Urinary bladder (tissue), 4 donors: ENCODE measurements at places on chromosomes 7 and 10. TPM values are rescaled to one million over a fixed set of nuclear protein-coding genes. Genes with fewer than 3 reads are reported as not detected.

Gene CYP2C19
- not detected for total RNA-seq

Gene POLR2J2
- total RNA-seq, result 7.8 TPM

Gene PAPOLB
- 2.2 TPM for total RNA-seq

Gene SEMA3C
- 570 TPM for total RNA-seq

Gene ADCY1
- total RNA-seq, result 3.7 TPM

Gene ADAMTS14
- 13.7 TPM for total RNA-seq

Gene AKR1C8
- not detected for total RNA-seq

Gene ARHGEF35
- total RNA-seq, result 6.5 TPM

- DNase-seq, result no peak
Observed at GRCh38 chr7:44798649-44799305, 2.3 kb downstream of the PPIA start.

DNA sequence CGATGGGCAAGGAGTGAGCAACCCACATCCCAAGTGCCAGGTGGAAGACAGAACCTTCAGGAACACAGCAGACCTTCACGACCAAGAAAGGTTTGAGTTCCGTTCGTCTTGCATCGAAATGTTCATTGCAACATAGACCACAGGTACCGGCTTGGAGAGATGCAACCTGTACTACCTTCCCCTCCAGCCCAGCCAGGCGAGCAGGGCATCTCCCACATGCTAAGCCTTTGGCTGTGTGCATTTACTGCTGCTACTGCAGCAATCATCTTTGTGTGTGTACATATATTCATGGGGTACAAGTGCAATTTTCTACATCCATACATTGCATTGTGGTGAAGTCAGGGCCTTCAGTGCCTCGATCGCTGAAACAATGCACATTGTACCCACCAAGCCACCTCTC is 58.8 kb downstream of the CTBP2 start:
- DNase-seq, result no peak

DNA sequence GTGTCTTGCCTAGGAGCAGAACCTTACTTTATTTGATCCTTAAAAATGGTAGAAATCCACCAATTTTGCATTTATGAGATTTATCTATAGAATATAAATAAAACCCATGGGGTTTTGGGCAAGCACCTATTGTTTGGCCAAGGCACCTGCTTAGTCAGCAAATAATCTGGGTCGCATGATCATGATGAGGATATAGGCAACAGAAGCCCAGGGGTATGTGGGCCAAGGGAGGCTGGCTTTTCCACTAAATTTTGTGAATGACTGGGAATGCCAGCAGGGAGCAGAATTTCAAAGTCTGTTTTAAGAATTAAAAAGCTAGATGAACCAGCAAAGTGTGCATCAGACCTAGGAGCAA is 17.3 kb downstream of the SCRN1 start:
- no peak for DNase-seq

DNA sequence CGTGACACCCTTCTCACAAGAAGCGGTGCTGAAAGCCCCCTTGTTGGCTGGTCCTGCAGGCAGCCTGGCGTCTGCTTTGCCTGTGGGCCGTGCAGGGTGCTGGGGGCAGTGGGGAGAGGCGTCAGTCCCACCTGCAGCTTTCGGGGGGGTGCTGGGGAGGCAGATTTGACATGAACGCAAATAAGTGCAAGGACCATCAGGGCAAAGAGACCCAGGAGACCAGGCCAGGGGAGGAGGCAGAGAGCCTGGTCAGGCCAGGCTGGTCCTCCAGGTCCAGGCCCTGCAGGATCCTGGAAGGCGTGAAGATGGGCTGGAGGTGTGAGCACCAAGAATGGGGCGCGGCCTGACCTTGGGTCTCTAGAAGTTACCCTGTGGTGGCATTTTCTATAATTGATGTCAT is 81.6 kb downstream of the MGMT start:
- DNase-seq, result no peak

GRCh38 chr7:122528879-122529481 is 169.9 kb downstream of the RNF133 start:
- no peak for DNase-seq

- DNase-seq, result no peak
Observed at GRCh38 chr7:157392256-157393037, 55.6 kb downstream of the DNAJB6 start.

DNA sequence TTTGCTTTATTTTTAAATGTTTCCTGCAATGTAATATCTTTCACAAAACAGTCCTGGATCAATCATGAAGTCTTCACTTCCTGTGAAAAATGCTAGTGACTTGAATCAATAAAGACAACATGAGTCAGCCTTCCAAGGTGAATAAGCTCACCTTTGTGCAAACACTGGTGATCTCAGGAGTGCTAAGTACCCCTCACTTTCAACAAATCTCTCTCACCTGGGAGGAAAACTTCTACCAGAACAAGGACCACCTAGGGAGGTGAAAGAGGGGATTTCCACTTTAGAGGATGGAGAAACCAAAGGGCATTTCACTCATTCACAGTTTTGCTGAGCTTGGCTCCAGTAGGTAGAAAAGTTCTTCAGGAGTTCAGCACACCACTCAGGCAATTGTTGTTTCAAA is 64.8 kb downstream of the CALD1 start:
- no peak for DNase-seq

GRCh38 chr10:24826009-24826408 is 102.3 kb upstream of the ARHGAP21 start:
- peak; percentile 28 for DNase-seq

- DNase-seq, result no peak
Observed at GRCh38 chr10:74892839-74893238, 66.4 kb downstream of the KAT6B start.

DNA sequence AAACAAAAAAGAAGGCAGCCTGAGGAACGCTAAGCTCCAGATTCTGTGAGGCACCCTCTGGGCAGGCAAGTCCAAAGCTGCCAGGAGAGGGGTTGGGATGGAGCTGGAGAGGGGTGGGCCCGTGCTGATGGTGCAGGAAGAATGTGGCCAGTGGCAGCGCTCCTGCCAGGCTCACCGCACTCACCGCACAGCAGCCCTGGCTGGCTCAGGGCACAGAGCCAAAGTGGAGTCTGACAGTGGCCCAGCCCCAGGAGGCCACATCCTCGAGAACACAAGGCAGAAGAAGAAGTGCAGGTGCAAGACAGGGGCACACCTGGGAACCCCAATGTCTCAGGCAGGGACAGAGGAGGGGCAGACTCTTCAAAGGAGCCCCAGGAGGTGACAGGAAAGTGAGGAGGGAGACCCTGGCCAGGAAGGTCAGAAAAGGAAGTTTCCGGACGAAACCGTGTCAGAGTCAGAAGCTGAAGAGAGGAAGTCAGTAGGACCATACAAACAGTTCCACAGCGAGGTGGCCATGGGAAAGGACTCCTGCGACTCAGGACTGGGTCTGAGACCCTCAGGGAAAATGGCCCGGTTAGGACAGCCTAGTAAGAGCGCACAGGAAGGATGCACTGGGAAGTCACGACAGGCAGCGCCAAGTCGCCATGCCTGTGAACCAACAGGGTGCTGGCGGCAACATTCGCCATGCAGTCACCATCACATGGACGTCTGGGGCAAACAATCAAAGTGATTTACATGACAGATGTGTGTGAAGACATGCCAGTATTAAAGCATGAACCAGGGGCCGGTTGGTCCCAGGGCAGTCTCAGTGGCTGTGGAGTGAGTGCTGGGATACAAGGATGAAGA is 54.4 kb downstream of the COBL start:
- no peak for DNase-seq

- DNase-seq, result no peak
Observed at GRCh38 chr10:15661574-15661973, 58.1 kb downstream of the ITGA8 start.

- no peak for DNase-seq
Observed at GRCh38 chr10:124671486-124672075, 72.6 kb downstream of the FAM53B start.

- no peak for DNase-seq
Observed at GRCh38 chr7:32501522-32501921, 6.2 kb downstream of the AVL9 start.

DNA sequence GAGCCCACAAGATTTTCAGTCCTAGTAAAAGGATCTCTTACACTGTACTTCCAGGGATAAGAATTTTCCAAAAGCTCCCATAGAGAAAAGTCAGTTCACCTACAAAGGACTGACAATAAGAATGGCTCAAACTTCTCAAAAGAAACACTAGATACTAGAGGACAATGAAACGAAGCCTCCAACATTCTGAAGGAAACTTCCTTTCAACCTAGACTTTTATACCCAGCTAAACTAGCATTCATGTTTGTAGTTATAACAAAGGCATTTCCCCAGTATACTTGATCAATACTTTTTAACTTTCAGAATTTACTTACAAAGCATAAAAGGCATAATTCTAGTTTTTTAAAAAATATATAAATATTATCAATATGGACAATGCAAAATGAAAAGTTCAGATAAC is 41.0 kb upstream of the DNAAF5 start:
- DNase-seq, result no peak

- DNase-seq, result no peak
Observed at GRCh38 chr7:82247814-82248433, 195.7 kb downstream of the CACNA2D1 start.

- no peak for DNase-seq
Observed at GRCh38 chr7:16060502-16060901, 360.8 kb downstream of the CRPPA start.

GRCh38 chr7:66837007-66837406 is 84.0 kb upstream of the TMEM248 start:
- no peak for DNase-seq

DNA sequence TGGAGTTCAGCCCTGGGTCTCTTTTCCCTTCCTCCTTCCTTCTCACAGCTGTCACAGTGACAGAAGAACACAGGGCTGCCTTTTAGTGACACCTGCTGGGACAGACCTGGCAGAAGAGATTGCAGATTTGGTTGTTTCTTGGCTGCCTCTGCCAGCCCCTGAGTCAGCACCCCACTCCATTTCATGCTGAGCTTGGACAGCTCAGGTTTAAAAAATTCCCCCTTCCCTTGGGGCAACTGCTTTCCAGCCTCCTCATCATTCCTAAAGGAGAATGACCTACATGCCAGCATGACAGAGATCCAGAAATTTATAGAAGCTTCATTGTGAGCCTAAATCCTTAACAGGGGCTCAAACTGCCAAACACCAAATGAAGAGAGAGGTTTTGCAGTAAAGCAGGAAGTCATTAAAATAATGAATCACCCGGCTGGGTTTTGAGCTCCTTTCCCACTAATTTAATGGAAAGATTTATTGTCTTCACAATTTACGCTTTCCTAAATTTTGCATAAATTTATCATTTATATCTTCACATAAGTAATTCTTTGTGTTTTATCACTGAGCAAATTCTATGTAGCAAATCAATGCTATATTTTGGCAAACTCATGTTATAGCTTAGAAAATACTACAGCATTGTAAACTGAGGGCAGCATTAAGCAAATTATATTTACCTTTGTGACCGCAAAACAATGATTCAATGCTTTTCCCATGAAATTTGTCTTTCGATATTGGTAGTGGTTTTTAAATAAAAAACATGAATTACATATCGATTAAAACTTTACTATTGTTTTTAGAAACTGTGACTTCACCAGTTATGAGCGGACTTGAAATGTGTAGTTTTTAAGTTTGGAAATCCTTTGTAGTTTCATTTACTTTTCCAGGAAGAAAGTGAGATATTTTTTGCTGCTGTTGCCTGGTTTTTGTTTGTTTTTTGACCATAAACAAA is 399.5 kb upstream of the ANKRD30A start:
- DNase-seq, result peak; percentile 33

GRCh38 chr7:152344253-152344652 is 91.5 kb downstream of the KMT2C start:
- no peak for DNase-seq

- no peak for DNase-seq
Observed at GRCh38 chr10:36647540-36647939, 477.9 kb upstream of the ANKRD30A start.
